CD8-positive, alpha-beta T cell (primary cell): ENCODE measurements at places on chromosomes 16 and 17. TPM values are rescaled to one million over a fixed set of nuclear protein-coding genes. Genes with fewer than 3 reads are reported as not detected.

The SCIMP gene
- 0.14 TPM for total RNA-seq

The CD300LG gene
- total RNA-seq, result not detected

The BICDL2 gene
- not detected for total RNA-seq

The FBXW10 gene
- total RNA-seq, result not detected

The RAB37 gene
- total RNA-seq, result 36.0 TPM
